ENCODE measurements at places on chromosomes 7 and 10.

- no peak for DNase-seq
Measured at GRCh38 chr7:35035511-35035961, 1.7 kb downstream of the DPY19L1 start.

- no peak for DNase-seq
Measured at GRCh38 chr10:22429146-22429545, 83.8 kb downstream of the SPAG6 start.

GRCh38 chr7:140923358-140924006, 1.2 kb downstream of the BRAF start:
- DNase-seq, result no peak

DNA sequence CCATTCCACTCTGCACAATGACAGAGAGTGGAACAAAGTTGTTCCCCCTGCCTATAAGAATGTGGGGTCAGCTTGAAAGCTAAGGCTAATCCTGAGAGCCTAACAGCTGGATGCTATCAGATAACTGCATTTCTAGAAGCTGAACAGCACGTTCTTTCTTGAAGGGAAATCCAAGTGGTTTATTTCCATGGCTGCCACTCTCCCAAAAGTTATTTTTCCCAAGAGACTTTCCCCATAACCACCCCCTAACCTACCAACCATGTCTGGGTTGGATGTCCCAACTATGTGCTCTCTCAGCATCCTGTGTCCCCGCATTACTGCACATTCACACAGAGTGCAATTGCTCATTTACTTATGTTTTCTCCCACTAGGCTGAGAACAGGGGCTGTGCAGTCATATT, 140.7 kb upstream of the ANKRD1 start:
- DNase-seq, result no peak

GRCh38 chr10:29980084-29980483, 79.3 kb downstream of the JCAD start:
- no peak for DNase-seq

Data from dorsolateral prefrontal cortex (tissue), 122 donors.